CD4-positive, alpha-beta T cell treated with Interleukin-12 subunit alpha and Interleukin-12 subunit beta, for 1 hour (primary cell): ENCODE measurements at places on chromosomes 7 and 10.

DNA sequence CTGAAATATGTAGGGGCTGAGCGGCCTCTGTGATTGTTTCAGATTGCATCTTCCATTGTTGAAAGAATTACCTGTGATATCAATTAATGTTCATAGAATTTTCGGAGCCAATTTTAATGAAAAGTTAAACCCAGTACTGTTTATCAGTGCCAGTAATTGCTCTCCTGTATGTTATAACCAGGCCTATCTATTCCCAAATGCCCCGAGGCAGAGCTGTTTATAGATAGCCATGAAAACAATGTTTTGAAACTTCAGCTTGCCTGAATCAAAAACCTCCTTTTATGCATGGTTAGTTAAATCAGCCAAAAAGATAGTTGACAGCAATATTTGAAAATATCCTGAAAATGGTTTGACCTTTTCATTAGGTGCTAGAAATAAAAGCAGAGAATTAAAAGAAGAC lies 50.1 kb upstream of the HDAC9 start:
- no peak for DNase-seq

DNA sequence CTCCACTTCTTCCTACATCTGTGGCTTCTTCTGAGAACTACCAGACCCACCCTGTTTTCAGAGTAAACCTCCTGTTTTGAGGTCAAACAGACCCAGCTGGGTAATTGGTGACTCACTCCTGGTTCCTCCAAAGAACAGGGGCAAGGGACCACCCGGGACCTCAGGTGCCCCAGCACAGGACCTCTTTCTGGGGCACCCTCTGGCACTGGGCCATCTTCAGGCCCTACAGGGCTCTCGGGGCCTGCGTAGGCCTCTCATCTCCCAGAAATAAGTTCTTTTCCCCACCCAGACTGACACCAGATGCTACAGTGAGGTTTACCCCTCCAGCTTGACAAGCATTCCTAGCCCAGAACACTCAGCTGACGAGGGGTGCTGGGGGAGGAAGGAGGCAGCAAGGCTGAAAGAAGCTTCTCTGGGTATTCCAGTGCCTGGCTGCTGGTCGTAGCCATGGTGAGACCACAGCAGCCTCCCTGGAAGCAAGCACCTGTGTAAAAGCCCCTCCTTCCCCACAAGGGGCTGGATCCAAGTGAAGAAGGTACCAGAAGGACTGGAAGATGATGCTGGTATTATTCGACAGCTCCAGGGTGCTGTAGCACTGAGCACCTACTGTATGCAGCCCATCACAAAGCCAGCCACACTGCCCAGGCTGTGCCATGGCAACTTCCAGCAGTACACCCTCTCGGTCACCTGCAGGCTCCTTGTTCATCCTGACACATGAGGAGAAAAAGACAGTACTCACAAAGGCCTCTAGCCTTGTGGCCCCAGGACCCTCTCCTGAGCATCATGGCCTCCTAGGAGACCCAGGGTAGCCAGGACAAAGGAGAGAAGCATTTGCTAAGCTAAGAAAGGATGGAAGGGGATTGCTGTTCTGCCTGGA lies 47.4 kb downstream of the ALOX5 start:
- DNase-seq = peak; percentile 47

GRCh38 chr10:114881417-114881816 lies 56.6 kb upstream of the TRUB1 start:
- no peak for DNase-seq

GRCh38 chr10:2978574-2979273 lies 88.6 kb upstream of the PFKP start:
- no peak for DNase-seq

DNA sequence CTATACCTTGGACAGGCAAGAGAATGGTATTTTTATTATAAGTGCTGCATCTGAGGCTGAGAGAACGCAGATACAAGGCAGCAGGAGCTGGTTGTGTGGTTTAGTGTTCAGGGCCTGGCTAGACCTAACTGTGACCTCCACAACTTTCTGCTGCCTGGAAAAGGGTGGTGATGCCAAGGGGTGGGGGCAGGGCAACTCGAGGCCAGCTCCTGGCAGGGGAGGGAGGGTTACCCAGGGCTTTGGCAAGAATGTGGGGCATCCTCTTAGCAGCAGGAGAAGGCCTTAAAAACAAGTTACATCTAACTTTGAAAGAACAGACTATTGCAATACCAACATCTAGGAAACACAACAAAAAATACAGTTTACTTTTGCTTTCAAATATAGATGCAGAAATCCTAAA lies 13.0 kb downstream of the MXI1 start:
- no peak for DNase-seq

- DNase-seq = no peak
These were observed 3.9 kb downstream of the GRID1 start for GRCh38 chr10:86362586-86363183.

DNA sequence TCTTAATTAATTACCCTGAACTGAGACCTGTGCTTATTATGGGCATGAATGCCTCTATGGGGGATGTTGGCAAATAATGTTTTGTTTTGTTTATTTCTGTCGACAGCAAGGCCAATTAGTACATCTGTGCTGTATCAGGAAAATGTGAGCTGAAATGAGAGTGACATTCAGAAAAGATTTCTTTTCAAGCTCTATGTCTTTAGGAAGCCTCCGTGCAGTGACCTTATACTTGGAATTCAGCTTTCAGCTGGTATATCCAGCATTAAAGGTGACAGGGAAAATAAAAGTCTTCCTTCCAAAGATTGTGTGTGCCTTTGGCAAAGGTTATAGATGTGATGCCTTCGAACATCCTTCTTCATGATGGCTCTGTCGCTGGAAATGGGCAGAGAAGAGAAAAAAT lies 1061.1 kb downstream of the SORCS3 start:
- DNase-seq = no peak

- peak; percentile 68 for DNase-seq
These were observed 41.3 kb upstream of the SRPK2 start for GRCh38 chr7:105429746-105430612.

GRCh38 chr10:89792187-89792586 lies 90.8 kb downstream of the KIF20B start:
- no peak for DNase-seq

DNA sequence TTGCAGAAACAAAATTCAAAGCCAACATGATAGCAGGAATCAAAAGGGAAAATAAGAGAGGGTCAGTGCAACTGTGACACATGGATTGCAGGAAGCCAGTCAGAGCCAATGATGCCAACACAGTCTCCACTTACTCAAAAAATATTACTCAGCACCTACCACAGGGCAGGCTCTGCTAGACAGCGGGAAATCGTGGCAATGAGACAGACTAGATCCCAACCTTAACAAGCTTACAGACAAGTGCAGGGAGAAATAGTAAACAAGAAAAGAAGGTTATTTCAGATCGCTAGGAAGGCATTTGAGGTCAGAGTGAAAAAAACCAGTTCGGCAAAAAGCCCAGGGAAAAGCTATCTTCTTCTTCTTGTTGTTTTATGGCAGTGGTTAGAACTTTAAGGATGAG lies 45.2 kb upstream of the NPFFR1 start:
- no peak for DNase-seq

DNA sequence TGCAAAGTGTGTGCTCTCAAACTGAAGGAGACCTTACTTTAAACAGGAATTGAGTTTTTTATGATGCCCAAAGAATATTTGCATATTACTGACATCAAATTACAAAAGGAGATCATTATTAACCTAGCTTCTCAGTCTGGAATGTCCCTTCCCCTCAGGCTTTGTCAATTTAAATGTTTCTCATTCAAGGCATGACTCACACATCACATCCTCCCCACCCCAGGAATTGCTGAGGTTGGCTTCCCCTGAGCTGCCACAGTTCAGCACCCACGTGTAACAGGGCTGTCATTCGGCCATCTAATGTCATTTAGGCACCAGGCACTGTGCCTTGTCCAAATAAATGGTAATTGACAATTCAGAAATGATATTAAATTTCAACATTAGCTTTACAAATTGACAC lies 305.9 kb upstream of the MGMT start:
- DNase-seq = no peak

GRCh38 chr10:60569681-60570080 lies 180.0 kb upstream of the ANK3 start:
- no peak for DNase-seq

DNA sequence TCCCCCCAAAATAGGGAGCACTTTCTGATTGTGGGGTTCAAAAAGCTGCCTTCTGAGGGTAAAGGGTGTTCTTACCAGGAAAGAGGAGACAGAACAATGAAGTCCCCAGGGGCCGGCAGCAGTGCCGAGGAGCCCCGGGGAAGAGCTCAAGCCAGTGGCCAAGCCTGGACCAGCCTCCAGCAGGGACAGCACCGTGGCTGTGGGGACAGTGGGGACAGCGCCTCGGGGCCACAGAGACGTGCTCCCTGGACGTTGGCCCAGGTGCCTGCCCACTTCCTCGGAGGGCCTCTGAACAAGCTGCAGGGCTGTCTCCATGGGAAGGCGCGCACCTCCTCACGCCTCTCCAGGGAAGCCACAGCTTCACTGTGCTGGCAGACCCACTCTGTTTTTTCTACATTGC lies 312.6 kb downstream of the PTPRN2 start:
- no peak for DNase-seq
